ENCODE measurements at places on chromosomes 3 and 15.

- no peak for DNase-seq
Observed at GRCh38 chr3:188343894-188344293, 189.9 kb downstream of the LPP start.

DNA sequence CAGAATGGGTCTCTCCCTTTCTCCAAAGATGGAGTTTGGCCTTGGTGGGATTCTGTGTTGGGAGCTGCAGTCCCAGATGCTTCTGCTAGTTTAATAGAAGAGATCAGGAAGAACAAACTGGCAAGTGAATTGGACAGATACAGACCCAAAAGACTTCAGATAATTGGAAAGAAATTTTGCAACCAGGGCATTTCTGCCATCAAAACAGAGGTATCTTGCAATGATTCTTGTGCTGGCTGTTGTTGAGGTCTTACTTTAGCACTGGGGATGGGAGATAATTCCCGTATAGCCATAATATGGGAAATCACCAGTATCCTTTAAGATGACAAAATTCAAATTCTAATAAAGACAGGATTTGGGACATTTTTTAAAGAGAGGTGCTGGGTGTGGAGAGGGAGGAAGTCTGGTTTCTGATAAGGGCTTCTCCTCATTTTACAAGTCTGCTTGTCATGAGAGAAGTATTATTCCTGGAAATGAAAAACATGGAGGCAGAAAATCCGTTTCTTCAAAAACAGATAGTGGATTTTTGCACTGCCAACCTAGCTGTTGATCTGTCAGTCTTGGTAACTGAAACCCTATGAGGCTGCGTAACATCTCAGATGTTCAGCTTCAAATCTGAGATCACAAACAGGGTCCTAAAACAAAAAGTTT is 40.1 kb downstream of the FNDC3B start:
- DNase-seq, result no peak

DNA sequence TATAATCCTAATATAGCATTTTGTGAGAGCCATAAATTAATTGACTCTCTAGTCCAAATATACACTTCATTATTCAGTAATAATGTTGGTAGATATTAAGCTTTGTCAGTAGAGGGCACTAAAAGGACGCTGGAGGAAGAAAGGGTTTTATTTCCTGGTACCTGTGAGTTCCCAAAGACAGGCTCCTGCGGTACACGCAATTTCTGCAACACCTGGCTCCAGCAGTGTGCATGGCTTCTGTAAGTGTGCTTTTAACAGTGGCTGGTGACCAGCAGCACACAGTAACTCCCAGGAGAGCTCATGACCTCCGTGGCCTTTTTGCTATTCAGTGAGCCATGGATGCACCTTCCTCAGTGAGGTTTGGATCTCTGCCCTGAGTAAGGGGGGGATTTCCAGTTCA is 338.3 kb upstream of the ZNF385D start:
- peak; percentile 23 for DNase-seq

- DNase-seq, result peak; percentile 70
Observed at GRCh38 chr3:18988614-18989229, 159.6 kb upstream of the KCNH8 start.

DNA sequence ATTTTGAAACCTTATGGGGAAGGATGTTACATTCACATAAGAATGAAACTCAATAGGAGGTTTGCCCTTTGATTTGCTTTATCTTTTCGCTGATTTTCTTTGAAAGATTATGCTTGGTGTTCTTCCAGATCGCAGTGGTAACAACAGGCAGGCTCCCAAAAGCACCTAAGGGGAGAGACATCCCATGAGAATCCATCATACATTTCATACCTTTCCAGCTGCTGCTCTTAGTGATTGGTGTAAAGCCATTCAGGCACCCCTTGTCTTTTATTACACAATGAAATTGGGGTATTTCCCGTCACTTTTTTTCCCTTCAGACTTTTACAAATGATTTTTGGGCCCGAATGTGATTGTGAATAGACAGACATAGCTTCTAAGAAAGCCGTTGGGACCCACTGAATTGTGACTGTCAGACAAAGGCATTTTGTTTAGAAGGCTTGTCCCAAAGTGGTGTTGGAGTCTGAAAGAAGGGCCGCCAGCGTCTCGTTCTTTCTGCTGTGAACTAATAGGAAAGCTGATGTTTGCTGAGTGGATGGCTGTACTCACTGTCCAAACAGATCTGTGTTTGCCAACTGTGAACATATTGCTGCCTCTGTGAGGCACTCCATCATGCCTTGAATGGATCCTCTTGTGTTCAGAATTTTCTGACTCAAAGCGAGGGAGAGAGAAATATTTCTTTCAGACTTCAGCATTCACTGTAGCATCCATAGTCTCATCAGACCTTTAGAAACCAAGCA is 164.3 kb downstream of the FNDC3B start:
- no peak for DNase-seq

GRCh38 chr15:25422021-25422420 is 16.8 kb downstream of the UBE3A start:
- DNase-seq, result no peak

GRCh38 chr3:143329567-143330211 is 210.1 kb downstream of the CHST2 start:
- peak; percentile 20 for DNase-seq

GRCh38 chr3:75272691-75273090 is 391.4 kb upstream of the FRG2C start:
- no peak for DNase-seq

GRCh38 chr15:31387479-31388118 is 61.0 kb downstream of the KLF13 start:
- DNase-seq, result no peak

- DNase-seq, result no peak
Observed at GRCh38 chr15:61742591-61742990, 317.7 kb downstream of the VPS13C start.

GRCh38 chr3:54863366-54863765 is 64.5 kb downstream of the LRTM1 start:
- DNase-seq, result no peak

DNA sequence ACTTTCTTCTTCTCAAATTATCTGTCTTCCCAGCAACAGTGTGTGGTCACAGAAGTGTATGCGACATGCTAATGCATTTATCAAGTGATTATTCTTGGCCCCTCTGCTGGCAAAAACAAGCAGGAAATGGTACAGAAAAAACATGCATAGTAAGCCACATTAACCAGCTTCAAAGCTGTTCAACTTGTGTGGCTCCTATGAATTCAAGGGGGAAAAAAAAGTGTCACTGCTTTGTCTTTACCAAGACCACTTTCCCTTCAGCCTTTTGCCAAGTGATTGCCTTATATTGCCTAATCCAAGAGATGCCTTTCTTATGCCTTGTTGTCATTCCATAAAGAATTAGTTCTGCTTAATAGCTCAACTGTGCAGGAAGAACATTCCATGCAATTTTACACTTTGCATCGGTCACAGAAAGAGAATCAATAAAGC is 39.1 kb downstream of the PRTG start:
- peak; percentile 7 for DNase-seq
